ENCODE measurements at places on chromosomes 5 and 9.

DNA sequence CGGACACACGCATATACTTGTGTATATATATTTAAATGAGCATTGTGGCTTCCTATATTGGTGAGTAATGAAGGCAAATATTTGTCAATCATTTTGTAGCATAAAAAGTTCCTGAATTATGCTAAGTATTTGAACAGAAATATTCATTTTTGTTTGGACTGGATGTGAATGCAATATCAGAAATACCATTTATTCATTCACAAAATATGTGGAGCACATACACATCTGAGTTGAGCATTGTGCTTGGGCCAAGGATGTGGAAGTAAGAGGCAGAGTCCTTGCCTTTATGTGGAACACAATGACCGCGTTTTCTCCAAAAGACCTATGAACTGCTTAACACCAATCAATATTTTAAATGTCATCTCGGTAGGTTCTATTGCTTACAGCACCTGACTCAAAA, 1086.5 kb downstream of the NR2F1-AS1 start:
- no peaks in the 10 kb centered on the region for H3K4me1 ChIP-seq
- no peak for DNase-seq
- H3K27ac ChIP-seq: no peak overlapping the region

- DNase-seq: no peak
- peak overlapping the region; percentile 47 for H3K4me3 ChIP-seq
- peaks cover 13% of the 10 kb centered on the region for H3K36me3 ChIP-seq
Measured at GRCh38 chr9:133125941-133126696, 5.1 kb upstream of the RALGDS start.

GRCh38 chr5:160555581-160555970, 133.9 kb downstream of the PTTG1 start:
- DNase-seq: no peak
- H3K4me3 ChIP-seq: no peak overlapping the region
- H3K27ac ChIP-seq: no peak overlapping the region
- H3K4me1 ChIP-seq: no peaks in the 10 kb centered on the region

GRCh38 chr9:72650206-72650605, 128.8 kb downstream of the TMC1 start:
- H3K27me3 ChIP-seq: peaks cover 13% of the 10 kb centered on the region
- DNase-seq: no peak
- H3K36me3 ChIP-seq: no peaks in the 10 kb centered on the region
- no peak overlapping the region for H3K27ac ChIP-seq
- no peaks in the 10 kb centered on the region for H3K4me1 ChIP-seq

DNA sequence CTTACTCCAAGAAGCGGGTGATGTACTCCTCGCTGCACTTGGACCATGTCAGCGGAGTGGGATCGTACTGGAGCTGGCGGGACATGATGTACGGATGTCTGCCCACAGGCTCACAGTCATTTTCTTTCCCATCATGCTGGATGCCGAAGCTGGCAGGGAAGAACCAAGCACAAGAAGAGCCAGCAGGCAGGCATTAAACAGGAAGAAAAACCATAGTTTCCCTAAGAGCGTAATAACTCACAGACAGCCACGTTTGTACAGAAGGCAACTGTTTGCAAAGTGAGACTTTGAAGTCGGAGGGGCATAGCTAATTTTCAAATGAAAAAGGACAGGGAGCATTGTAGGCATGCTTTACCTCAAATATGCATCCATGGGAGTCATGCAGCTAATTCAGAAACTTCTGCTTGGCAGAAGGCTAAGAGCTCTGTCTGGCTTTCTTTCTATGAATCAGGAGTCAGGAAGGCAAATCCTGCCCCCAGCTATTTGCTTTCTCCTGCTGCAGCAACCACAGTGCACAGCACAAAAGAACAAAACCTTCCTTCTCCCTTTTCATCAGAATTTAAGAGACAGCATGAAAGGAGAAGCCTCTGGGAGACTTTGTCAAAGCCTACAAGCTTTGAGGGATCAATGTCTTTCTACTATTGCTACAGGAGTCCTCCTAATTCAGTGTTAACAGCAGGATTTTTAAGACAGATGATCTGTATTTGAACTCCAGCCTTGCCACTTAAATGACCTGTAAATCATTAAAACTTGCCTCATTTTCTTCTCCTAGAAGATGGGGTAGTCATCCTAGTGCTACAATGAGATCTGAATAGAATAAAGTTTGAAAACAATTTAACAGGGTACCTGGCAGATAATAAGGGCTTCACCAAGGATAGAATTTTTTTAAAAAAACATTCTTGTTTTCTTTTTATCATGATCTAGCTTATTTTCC, 209.1 kb downstream of the TARS1 start:
- H3K4me1 ChIP-seq: no peaks in the 10 kb centered on the region
- H3K4me3 ChIP-seq: no peak overlapping the region
- DNase-seq: no peak
- no peak overlapping the region for H3K27ac ChIP-seq
- no peaks in the 10 kb centered on the region for H3K36me3 ChIP-seq

DNA sequence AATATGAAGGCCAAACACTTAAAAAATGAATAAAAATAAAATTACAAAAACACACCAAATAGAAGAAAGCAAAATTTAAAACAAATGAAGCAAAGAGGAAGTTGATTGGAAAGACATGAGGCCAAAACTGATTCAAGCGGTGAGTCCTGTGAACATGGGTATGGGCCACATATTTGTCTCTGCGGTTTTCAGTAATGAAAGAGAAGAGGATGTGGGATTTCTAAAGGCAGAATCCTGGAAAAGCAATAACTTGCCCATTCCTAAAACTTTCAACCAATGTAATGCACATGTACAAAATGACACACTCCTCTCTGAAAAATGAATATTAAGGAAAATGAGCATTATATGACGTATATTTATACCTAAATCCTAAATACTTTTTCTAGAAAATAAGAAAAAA, 263.7 kb downstream of the SEMA5A start:
- no peaks in the 10 kb centered on the region for H3K36me3 ChIP-seq
- DNase-seq: no peak
- no peak overlapping the region for H3K4me3 ChIP-seq
- no peaks in the 10 kb centered on the region for H3K4me1 ChIP-seq

- H3K4me3 ChIP-seq: no peak overlapping the region
- no peak overlapping the region for H3K27ac ChIP-seq
- H3K36me3 ChIP-seq: no peaks in the 10 kb centered on the region
- H3K27me3 ChIP-seq: peaks cover 3% of the 10 kb centered on the region
Measured at GRCh38 chr9:77449240-77450084, 198.7 kb downstream of the GNA14 start.

DNA sequence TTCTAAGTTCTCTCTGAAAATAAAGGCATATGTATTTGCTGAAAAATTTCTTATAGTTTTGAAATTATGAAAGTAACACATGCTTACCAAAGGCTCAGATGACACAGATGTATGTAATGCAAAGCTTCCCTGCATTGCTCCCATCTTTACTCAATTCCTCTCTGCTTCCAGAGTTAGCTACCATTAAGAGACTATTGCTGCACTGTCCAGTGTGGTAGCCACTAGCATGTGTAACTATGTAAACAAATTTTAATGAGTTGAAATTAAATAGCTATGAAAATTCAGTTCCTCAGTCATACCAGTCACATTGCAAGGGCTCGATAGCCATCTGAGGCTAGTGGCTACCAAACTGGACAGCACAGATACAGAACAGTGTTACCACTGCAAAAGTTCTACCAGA, 17.9 kb downstream of the FRMD3 start:
- H3K36me3 ChIP-seq: no peaks in the 10 kb centered on the region
- peaks cover 9% of the 10 kb centered on the region for H3K27me3 ChIP-seq
- DNase-seq: no peak
- no peak overlapping the region for H3K27ac ChIP-seq
- H3K4me1 ChIP-seq: no peaks in the 10 kb centered on the region

- no peaks in the 10 kb centered on the region for H3K36me3 ChIP-seq
- peaks cover 5% of the 10 kb centered on the region for H3K4me1 ChIP-seq
- no peak overlapping the region for H3K27ac ChIP-seq
- DNase-seq: no peak
- H3K4me3 ChIP-seq: no peak overlapping the region
Measured at GRCh38 chr5:173971681-173972345, 17.2 kb upstream of the C5orf47 start.

GRCh38 chr9:99490729-99491128, 268.6 kb downstream of the SEC61B start:
- peaks cover 6% of the 10 kb centered on the region for H3K27me3 ChIP-seq
- no peak overlapping the region for H3K4me3 ChIP-seq
- DNase-seq: no peak
- H3K27ac ChIP-seq: no peak overlapping the region
- H3K36me3 ChIP-seq: no peaks in the 10 kb centered on the region

DNA sequence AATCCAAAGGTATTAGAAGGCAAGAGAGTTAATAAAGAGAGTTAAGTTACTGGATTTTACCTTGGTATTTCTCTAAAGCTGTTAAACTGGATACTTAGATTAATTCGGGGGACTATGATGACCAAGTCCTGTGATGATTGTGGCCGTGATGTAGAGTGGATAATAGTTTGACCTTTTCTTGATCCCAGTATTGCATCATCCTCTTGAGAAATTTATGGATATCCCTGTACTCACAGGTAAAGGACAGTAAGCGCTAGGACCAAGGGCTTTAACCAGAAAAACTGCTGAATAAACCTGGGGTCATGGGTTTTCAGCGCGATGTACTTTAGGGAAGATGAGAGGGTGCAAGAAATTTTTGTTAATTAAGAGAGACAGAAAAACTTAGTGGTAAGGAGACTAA, 8.3 kb downstream of the OR13C8 start:
- no peak for DNase-seq
- no peaks in the 10 kb centered on the region for H3K27me3 ChIP-seq
- no peak overlapping the region for H3K4me3 ChIP-seq
- H3K4me1 ChIP-seq: no peaks in the 10 kb centered on the region
- H3K36me3 ChIP-seq: no peaks in the 10 kb centered on the region

DNA sequence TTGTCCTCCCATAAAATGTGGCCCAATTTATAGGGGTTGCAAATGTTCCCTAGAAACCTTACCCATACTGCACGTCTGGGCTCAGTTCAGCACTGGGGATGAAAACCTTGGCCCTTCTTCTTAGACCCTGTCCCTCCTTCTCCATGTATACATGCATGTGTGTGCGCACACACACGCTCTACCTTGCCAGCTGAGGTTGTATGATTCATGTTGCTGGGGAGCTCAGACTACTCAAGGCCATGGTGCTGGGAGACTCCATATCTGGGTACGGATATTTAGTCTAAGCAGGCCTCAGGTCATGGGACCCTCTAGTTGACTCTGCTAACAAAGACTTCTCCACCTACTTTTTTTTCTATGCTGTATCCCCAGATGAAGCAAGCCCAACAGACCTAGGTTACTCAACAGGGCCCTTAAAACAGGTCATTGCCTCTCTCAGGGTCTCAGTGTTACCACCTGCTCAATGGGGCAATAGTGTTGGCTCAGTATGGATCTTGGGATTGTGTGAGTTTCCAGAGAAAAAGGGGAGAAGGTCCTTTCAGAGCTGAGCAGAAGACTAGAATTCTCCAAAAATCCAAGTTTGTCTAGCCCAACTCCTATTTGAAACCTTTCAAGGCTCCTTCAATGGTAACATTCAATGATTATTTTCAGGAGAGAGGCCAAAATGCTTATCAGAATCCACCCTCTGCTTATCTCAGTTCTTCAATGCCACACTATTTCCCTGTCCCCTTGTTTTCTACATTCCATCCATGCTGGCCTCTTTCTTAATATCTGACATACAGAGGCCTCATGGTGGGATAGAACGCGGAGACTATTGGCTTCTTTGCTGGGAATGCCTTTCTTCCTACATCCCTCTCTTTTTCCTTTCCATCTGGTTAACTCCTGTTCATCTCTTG, 123.6 kb upstream of the PITX1 start:
- no peaks in the 10 kb centered on the region for H3K36me3 ChIP-seq
- no peak overlapping the region for H3K4me3 ChIP-seq
- DNase-seq: no peak
- peaks cover 13% of the 10 kb centered on the region for H3K27me3 ChIP-seq
- H3K27ac ChIP-seq: no peak overlapping the region
- no peaks in the 10 kb centered on the region for H3K4me1 ChIP-seq

GRCh38 chr9:121711797-121712196, 60.4 kb downstream of the DAB2IP start:
- DNase-seq: no peak
- H3K4me1 ChIP-seq: peaks cover 14% of the 10 kb centered on the region
- H3K4me3 ChIP-seq: no peak overlapping the region

DNA sequence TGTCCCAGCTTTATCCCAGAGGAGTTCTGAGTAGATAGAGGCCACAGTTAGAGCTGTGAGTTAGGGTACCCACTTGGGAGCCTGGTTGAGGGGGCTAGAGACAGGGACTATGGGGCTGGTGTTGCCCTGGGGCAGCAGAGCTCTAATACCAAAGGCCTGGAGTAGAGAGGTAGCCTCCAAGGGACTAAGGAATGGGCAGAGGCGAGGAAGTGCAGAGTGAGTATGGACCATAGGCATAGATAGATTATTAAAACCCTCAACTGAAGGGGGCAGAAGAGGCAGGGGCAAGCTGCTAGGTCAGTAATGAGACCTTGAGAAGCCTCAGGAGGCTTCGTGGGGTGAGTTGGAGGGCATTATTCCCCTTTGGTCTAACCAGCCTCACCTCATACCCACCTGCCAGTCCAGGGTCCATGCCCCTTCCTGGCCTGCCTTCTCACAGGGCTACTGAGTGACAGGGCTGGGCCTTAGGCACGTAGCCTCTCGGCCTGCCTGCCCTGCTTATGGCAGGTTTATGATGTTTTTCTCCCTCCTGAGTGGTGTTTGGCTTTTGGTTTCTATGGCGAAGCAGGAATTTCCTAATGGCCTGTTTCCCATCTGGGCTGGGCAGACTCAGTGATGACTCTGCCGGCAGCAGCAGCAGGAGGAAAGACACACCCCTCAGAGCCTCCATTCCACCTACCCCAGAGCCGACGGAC, 8.0 kb downstream of the PDLIM4 start:
- H3K4me1 ChIP-seq: peaks cover 6% of the 10 kb centered on the region
- no peak for DNase-seq
- H3K27ac ChIP-seq: no peak overlapping the region
- H3K27me3 ChIP-seq: no peaks in the 10 kb centered on the region
- no peaks in the 10 kb centered on the region for H3K36me3 ChIP-seq

DNA sequence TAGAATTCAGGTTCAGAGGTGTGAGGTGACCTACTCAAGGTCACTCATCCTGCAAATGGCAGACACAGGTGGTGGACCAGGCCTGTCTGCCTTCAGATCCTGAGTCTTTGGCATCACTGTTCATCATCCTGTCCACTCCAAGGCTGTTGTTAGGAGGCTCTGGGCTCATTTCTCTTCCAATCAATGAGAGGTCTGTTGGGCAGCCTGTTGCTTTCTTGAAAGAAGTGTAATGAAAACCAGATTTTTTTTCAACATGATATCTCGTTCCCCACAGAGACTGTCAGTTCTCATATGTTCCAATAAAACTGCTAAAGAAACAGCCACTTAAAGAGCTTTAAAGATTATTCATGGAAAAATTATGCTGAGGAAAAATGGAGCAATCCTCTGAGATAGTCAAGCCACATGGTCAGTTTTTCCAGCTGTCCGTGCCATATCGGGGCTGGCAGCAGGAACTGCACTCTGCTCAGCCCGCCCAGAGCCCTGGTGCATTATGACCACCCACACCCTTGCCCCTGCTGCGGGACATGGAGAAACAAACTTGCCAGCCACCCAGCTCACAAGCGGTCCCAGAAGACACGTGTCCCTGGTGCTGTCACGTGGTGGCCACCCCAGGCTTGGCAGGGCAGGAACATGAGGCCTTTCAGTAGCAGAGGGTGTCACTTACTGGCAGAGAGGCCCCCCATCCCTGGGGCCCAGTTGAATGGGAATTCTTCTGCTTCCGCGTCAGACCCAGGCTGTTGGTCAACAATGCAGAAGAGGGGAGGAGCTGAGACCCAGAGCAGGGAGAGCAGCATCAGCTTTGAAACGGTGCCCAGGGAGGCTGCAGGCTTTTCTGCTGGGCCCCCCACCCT, 63.7 kb upstream of the ANGPTL2 start:
- no peak for DNase-seq
- peaks cover 12% of the 10 kb centered on the region for H3K27me3 ChIP-seq
- H3K27ac ChIP-seq: no peak overlapping the region
- H3K36me3 ChIP-seq: no peaks in the 10 kb centered on the region
- H3K4me1 ChIP-seq: peaks cover 3% of the 10 kb centered on the region
